Activated T-cell treated with anti-CD3 and anti-CD28 coated beads, Interleukin-2, amount 50 U/mL, for 1 hour (primary cell): ENCODE measurements at places on chromosomes 7 and 10.

GRCh38 chr10:127973791-127974311, 66.9 kb downstream of the PTPRE start:
- DNase-seq = no peak

DNA sequence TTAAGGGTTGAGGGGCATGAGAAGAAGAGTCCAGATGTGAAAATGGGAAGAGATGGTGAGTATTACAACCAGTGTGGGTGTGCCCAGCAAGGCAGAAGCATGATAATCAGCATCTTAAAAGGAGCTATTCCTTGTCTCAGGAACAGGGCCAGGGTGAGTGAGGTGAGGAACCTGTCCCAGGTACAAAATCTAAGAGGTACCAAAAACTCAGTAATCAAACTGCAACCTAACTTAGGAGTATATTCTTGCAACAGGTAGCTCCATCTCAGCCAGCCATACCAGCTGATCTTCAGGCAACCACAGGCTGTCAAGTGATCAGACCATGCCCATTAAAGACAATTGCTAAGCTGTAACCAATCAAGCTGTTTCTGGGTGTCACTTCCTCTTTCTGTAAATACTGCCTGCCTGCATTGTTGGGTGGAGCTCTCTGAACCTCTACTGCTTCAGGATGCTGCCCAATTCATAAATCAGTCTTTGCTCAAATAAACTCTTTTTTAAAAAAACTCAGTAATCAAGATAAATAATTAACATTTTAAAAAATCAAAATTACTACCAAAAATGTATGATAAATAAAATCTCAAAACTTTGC, 7.4 kb downstream of the KEL start:
- DNase-seq = no peak

GRCh38 chr10:87090779-87091178, 3.9 kb downstream of the GLUD1 start:
- DNase-seq = no peak

DNA sequence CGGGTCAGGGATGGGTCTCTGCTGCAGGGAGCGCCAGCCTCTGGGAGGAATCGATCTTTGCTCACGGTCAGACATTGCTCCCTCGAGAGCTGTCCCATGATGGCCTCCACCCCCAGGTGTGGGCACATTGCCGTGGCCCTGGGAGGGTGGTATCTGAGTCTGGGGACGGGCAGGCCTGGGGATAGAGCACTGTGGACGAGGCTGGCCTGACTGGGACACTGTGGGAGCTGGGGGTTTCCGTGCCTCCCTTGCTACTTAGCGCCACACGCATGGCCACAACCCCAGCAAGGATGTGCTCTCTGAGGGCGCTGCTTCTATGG, 55.7 kb downstream of the JAKMIP3 start:
- DNase-seq = no peak

DNA sequence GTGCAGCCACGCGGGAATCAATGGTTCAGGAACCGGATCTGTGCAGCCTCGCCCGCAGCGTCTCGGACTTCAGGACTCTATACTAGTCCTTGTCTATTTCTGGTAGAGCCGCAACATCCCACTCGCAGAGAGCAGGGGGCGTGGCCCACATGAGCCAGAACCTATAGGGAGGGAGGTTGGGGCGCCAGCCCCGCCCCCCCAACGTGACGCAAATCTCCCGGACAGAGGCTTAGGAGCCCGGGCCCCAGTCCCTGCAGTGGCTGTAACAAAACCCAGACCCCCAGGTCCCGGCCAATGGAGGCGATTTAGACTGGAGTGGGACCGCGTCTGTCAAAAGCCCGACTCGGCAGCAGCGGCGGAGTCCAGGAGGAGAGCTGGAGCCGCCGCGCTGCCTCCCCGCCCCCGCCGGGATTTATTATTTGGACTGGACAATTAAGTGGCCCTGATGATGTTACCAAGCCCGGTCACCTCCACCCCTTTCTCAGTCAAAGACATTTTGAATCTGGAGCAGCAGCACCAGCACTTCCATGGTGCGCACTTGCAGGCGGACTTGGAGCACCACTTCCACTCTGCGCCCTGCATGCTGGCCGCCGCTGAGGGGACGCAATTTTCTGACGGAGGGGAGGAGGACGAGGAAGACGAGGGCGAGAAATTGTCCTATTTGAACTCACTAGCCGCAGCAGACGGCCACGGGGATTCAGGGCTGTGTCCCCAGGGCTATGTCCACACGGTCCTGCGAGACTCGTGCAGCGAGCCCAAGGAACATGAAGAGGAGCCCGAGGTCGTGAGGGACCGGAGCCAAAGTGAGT, at the start of gene NKX2-3:
TSS of gene NKX2-3 (plus strand) at position 256 of the 809 bp plus-strand sequence. CDS start at position 446, 190 bp downstream.
- DNase-seq = no peak

DNA sequence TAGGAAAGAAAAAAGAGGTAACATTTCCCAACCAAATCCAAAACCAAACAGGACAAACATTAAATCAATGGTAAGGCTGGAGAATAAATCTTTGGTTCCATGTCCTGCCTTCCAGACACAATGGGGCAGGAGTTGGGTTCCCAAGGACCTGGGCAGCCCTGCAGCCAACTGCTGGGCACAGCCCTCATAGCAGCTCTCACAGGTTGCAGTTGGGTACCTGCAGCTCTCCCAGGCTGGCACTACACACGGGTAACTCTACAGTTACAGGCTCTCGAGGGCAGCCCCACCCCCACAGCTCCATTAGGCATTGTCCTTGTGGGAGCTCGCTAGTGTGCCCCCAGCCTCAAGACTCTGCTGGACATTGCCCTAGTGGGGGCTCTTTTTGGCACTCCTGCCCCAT, 7.5 kb downstream of the GRB10 start:
- no peak for DNase-seq

DNA sequence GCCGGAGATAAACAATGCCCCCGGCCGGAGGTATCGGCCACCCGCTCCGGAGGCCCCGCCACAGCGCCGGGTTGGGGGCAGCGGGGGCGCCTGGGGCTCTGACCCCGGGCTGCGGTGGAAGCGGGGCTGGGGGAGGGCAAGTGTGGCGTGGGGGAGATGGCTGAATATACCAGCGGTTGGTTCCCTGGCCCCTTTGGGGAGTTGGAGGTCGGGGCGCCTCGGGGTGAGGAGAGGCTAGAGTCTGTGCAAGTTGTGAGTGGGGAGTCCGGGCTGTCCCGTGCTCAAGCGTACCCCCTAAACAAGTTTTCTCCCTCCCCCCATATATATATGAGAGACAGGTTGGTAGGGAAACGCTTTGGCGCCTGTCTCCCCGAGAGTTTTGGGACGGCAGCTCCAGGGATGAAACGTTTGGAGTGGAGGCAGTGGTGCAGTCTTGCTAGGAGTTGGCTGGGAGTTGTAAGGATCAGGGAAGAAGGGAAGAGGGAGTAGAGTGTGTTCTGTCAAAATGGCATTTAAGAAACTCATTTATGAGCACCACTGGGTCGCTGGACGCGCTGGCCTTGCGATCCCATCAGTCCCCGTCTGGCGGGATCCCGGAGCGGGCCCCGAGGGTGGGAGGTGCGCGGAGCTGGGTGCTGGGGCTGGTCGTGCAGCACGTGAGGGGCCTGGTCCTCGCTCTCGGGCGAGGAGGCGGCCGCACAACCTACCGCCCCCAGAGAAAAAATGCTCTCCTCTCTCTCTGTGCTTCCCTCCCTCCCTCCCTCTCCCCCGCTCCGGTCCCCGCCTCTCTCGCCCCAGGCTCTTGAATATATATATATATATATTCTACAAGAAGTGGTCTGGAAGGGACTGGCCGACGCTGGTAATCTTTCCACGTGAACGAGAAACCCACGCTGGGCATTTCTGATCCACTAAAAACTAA, 1.1 kb downstream of the TET1 start:
- DNase-seq = peak; percentile 23

DNA sequence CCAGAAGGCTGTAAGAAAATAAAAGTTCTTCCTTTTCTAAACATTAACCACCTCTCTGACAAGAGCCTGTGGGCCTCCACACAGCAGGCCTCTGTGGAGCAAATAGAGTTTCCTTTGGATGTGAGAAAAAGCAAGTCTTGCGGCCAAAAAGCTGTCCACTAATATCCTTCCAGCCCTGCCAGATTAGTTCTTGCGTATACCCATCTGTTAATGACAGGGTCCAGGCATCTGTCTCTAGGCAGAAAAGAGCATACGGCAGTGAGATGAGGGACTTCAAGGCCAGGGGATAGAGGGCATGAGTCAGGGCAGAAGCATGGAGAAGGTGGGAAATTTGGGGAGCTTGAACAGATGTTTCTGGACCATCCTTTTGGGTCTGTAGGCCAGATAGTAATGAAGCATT, 164.9 kb downstream of the NSUN6 start:
- DNase-seq = no peak
